ENCODE measurements at places on chromosomes 13 and 19.

GRCh38 chr19:28208745-28209144 is 1004.2 kb downstream of the UQCRFS1 start:
- no peak for DNase-seq
- no peaks in the 10 kb centered on the region for H3K27me3 ChIP-seq
- no peak overlapping the region for H3K27ac ChIP-seq
- H3K4me1 ChIP-seq, result no peaks in the 10 kb centered on the region
- no peak overlapping the region for H3K4me3 ChIP-seq

- no peak overlapping the region for H3K27ac ChIP-seq
- peaks cover 14% of the 10 kb centered on the region for H3K36me3 ChIP-seq
- H3K4me3 ChIP-seq, result no peak overlapping the region
- peaks cover 3% of the 10 kb centered on the region for H3K4me1 ChIP-seq
- no peak for DNase-seq
Observed at GRCh38 chr13:51444922-51445321, 7.9 kb downstream of the INTS6 start.

GRCh38 chr13:33867472-33867871 is 49.5 kb downstream of the RFC3 start:
- H3K4me1 ChIP-seq, result no peaks in the 10 kb centered on the region
- DNase-seq, result no peak
- no peaks in the 10 kb centered on the region for H3K36me3 ChIP-seq
- H3K27ac ChIP-seq, result no peak overlapping the region

DNA sequence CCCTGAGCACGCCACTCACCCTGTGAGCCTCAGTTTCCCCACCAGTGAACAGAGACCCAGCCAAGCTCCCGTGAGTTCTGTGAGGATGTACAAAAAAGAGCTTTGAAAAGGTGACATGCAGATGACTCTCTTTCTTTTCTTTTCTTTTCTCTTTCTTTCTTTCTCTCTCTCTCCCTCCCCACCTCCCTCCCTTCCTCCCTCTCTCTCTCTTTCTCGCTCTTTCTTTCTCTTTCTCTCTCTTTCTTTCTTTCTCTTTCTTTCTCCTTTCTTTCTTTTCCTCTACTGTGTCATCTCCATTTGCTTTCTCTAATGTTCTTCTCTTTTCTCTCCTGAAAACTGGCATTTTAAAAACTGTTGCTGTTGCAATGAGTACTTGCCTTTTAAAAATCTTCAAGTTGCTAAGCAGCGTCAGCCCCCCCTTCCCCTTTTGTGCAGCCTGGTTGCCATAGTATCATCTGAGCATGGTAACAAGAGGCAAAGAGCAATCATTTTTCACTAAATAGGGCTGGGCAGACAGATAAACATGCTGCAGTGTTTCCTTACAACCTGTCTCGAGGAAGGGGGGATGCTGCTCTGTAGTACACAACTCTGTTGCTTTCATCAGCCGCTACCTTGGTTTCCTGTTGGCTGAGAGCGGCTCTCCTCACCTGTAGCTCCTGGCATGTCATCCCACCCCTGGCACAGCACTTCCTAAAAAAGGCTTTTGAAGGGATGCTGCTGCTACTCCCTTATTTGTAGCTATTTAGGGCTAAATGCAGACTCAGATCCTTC is 108.7 kb upstream of the MBNL2 start:
- H3K27me3 ChIP-seq, result no peaks in the 10 kb centered on the region
- H3K27ac ChIP-seq, result peak overlapping the region; percentile 73
- no peaks in the 10 kb centered on the region for H3K36me3 ChIP-seq
- H3K4me3 ChIP-seq, result no peak overlapping the region
- peaks cover 20% of the 10 kb centered on the region for H3K4me1 ChIP-seq
- peak; percentile 82 for DNase-seq

GRCh38 chr19:44694184-44694579 is 4.8 kb upstream of the CEACAM16 start:
- peaks cover 19% of the 10 kb centered on the region for H3K27me3 ChIP-seq
- no peak for DNase-seq
- H3K4me1 ChIP-seq, result peaks cover 48% of the 10 kb centered on the region
- peak overlapping the region; percentile 60 for H3K27ac ChIP-seq
- H3K36me3 ChIP-seq, result no peaks in the 10 kb centered on the region

- peaks cover 32% of the 10 kb centered on the region for H3K27me3 ChIP-seq
- no peak for DNase-seq
- peaks cover 43% of the 10 kb centered on the region for H3K36me3 ChIP-seq
- no peaks in the 10 kb centered on the region for H3K4me1 ChIP-seq
Observed at GRCh38 chr13:113092776-113093579, 12.6 kb upstream of the F7 start.

GRCh38 chr13:44417876-44418275 is 44.3 kb downstream of the SERP2 start:
- no peak overlapping the region for H3K4me3 ChIP-seq
- DNase-seq, result no peak
- no peaks in the 10 kb centered on the region for H3K36me3 ChIP-seq
- no peaks in the 10 kb centered on the region for H3K4me1 ChIP-seq
- no peak overlapping the region for H3K27ac ChIP-seq

GRCh38 chr19:12260861-12261260 is 33.8 kb downstream of the ZNF44 start:
- no peaks in the 10 kb centered on the region for H3K4me1 ChIP-seq
- no peak for DNase-seq
- H3K4me3 ChIP-seq, result no peak overlapping the region

- H3K27ac ChIP-seq, result no peak overlapping the region
- no peaks in the 10 kb centered on the region for H3K4me1 ChIP-seq
- no peak for DNase-seq
- H3K36me3 ChIP-seq, result no peaks in the 10 kb centered on the region
- H3K4me3 ChIP-seq, result no peak overlapping the region
- H3K27me3 ChIP-seq, result no peaks in the 10 kb centered on the region
Observed at GRCh38 chr13:43159026-43159461, 135.7 kb downstream of the DNAJC15 start.

GRCh38 chr13:90918536-90918935 is 429.0 kb upstream of the MIR17HG start:
- no peak overlapping the region for H3K27ac ChIP-seq
- no peak overlapping the region for H3K4me3 ChIP-seq
- DNase-seq, result no peak

GRCh38 chr13:110326263-110326904 is 19.3 kb downstream of the COL4A2 start:
- no peak overlapping the region for H3K4me3 ChIP-seq
- no peaks in the 10 kb centered on the region for H3K27me3 ChIP-seq
- H3K36me3 ChIP-seq, result no peaks in the 10 kb centered on the region
- peaks cover 83% of the 10 kb centered on the region for H3K4me1 ChIP-seq
- peak overlapping the region; percentile 92 for H3K27ac ChIP-seq

DNA sequence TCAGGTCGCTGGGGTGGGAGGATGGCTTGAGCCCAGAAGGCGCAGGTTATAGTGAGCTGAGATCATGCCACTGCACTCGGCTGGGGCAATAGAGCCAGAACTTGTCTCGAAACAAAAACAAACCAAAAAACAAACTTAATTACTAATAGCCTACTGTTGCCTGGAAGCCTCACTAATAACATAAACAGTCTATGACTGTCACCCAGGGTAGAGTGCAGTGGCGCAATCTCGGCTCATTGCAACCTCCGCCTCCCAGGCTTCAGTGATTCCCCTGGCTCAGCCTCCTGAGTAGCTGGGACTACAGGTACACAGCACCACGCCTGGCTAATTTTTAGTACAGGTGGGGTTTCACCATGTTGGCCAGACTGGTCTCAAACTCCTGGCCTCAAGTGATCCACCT is 18.0 kb downstream of the CATSPERD start:
- H3K36me3 ChIP-seq, result no peaks in the 10 kb centered on the region
- H3K27me3 ChIP-seq, result no peaks in the 10 kb centered on the region
- H3K4me1 ChIP-seq, result no peaks in the 10 kb centered on the region
- no peak overlapping the region for H3K27ac ChIP-seq
- DNase-seq, result no peak

DNA sequence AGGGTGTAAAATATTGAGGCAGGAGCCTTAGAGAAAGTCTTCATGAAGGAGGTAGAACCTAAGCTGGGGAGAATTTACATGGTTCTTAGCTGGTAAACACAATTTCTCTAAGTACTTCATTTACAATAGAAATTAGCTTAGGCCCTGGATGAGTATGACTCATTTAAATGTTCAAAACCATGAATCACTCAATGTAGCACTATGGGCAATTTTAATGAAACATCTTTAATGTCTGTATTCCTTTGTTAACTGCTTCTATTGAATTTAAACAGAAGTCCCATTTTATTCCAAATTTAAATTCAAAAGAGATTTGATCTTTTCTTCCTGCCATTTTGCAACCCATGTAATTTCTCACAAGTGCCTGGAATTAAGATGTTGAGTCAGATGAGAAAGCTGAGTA is 252.1 kb downstream of the RFC3 start:
- H3K27ac ChIP-seq, result no peak overlapping the region
- H3K4me1 ChIP-seq, result no peaks in the 10 kb centered on the region
- no peak overlapping the region for H3K4me3 ChIP-seq
- no peaks in the 10 kb centered on the region for H3K27me3 ChIP-seq

- peaks cover 7% of the 10 kb centered on the region for H3K4me1 ChIP-seq
- DNase-seq, result peak; percentile 84
- H3K36me3 ChIP-seq, result peaks cover 15% of the 10 kb centered on the region
- no peaks in the 10 kb centered on the region for H3K27me3 ChIP-seq
- peak overlapping the region; percentile 6 for H3K4me3 ChIP-seq
Observed at GRCh38 chr19:48858984-48859710, 9.3 kb downstream of the PLEKHA4 start.

DNA sequence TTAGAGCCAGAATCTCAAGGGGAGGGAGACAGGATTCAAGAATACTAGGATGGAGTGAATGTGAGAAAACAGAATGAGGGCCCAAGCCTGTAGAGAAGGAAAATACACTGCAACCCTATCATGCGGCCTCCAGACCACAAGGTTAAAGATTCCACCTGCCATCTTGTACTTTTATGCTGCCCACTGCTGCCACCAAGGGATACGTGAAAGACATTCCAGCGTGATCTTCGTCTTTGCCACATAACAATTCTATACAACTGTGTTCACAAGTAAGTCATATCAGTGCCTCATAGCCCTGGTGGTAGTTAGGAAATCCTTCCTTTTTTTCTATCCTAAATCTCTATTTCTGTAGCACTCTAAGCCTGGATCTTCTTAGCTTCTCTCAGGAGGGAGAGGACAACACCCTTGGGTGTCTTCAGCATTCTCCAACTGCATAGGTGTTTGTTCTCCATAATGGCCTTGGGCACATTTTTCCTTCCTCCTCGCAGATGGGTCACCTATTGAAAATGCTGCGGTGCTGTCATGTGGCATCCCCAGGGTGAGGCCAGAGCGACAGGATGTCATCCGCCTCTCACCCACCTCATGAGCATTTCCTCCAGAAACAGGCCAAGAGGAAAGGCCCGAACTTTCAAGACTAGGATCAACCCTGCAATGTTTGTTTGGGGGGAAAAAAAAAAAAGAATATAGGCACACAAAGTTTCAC is 13.6 kb downstream of the TPT1 start:
- H3K4me1 ChIP-seq, result peaks cover 41% of the 10 kb centered on the region
- no peak overlapping the region for H3K27ac ChIP-seq
- H3K36me3 ChIP-seq, result no peaks in the 10 kb centered on the region
- H3K27me3 ChIP-seq, result no peaks in the 10 kb centered on the region
- no peak overlapping the region for H3K4me3 ChIP-seq

DNA sequence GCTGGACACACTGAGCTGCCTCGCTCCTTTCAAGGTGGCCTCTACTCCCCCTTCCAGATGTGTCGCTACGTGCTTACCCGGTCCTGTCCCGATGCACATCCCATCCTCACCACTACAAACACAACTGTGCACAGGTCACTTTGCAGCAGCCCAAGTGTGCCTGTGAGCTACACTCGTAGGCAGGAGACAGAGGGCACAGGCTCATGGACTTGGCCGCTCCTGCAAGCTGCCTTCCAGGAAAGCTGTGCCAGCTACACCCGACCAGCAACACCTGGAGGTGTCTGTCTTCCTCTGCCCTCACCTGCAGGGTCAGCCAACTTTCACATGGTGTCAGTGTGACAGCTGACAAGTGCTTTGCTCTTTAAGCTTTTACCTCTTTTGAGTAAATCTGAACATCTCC is 15.4 kb downstream of the CARS2 start:
- no peak for DNase-seq
- no peak overlapping the region for H3K27ac ChIP-seq
- no peak overlapping the region for H3K4me3 ChIP-seq

GRCh38 chr13:33606692-33607091 is 211.3 kb upstream of the RFC3 start:
- peaks cover 5% of the 10 kb centered on the region for H3K4me1 ChIP-seq
- no peaks in the 10 kb centered on the region for H3K36me3 ChIP-seq
- no peaks in the 10 kb centered on the region for H3K27me3 ChIP-seq
- H3K4me3 ChIP-seq, result no peak overlapping the region

DNA sequence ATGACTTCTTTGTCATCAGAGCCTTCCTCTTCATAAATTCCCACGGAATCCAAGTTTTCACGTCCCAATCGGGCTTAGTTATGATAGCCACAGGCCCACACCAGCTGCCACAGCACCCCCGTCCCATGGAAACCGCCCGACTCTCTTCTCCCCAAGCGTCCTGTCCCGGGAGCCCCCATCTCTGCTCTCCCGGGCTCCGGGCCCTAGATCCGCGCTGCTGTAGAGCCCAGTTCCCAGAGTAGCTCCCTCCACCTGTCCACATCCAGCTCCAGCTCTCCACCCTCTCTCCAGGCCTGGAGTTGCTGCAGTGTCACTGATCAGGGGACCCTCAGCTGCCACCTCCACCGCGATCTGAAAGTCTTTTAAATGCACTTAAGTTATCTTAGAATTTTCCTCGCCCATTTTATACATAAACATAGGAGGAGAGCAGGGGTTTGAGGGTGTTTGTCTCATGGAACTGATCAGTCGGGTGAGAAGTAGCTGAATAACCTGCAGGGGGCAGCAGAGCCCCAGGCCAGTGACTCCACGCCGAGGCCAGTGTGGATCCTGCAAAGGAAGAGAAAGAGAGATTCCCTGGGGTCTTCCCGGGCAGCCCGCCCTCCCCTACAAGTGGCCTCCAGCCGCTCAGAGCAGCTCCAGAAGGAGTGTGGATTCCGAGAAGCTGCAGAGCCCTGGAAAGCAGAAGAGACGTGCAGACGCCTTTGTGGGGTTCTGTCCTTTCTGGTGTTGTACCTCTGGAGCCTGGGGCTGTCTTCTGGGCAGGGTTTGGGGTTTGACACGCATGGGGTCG is 1.1 kb upstream of the ZNF763 start:
- no peaks in the 10 kb centered on the region for H3K27me3 ChIP-seq
- peaks cover 25% of the 10 kb centered on the region for H3K4me1 ChIP-seq
- no peaks in the 10 kb centered on the region for H3K36me3 ChIP-seq
- H3K4me3 ChIP-seq, result no peak overlapping the region
- DNase-seq, result peak; percentile 93
- H3K27ac ChIP-seq, result peak overlapping the region; percentile 94

GRCh38 chr19:45059258-45059965 is 16.9 kb downstream of the ZNF296 start:
- H3K27ac ChIP-seq, result no peak overlapping the region
- no peaks in the 10 kb centered on the region for H3K27me3 ChIP-seq
- no peak overlapping the region for H3K4me3 ChIP-seq
- H3K36me3 ChIP-seq, result peaks cover 100% of the 10 kb centered on the region

- H3K36me3 ChIP-seq, result no peaks in the 10 kb centered on the region
- no peaks in the 10 kb centered on the region for H3K27me3 ChIP-seq
- H3K27ac ChIP-seq, result no peak overlapping the region
- H3K4me3 ChIP-seq, result no peak overlapping the region
- H3K4me1 ChIP-seq, result peaks cover 42% of the 10 kb centered on the region
- no peak for DNase-seq
Observed at GRCh38 chr13:67135356-67135755, 94.8 kb downstream of the PCDH9 start.

GRCh38 chr19:1567848-1568227 is 287 bp downstream of the MEX3D start:
- no peaks in the 10 kb centered on the region for H3K27me3 ChIP-seq
- no peaks in the 10 kb centered on the region for H3K36me3 ChIP-seq
- no peak for DNase-seq
- H3K4me1 ChIP-seq, result peaks cover 25% of the 10 kb centered on the region
- H3K4me3 ChIP-seq, result peak overlapping the region; percentile 76

GRCh38 chr13:39766464-39767158 is 111.1 kb downstream of the COG6 start:
- H3K4me1 ChIP-seq, result peaks cover 17% of the 10 kb centered on the region
- no peak overlapping the region for H3K27ac ChIP-seq
- H3K4me3 ChIP-seq, result no peak overlapping the region
- H3K27me3 ChIP-seq, result no peaks in the 10 kb centered on the region
